Gastrocnemius medialis (tissue), 4 donors: ENCODE measurements at places on chromosomes 12 and 14. TPM values are rescaled to one million over a fixed set of nuclear protein-coding genes. Genes with fewer than 3 reads are reported as not detected.

DNA sequence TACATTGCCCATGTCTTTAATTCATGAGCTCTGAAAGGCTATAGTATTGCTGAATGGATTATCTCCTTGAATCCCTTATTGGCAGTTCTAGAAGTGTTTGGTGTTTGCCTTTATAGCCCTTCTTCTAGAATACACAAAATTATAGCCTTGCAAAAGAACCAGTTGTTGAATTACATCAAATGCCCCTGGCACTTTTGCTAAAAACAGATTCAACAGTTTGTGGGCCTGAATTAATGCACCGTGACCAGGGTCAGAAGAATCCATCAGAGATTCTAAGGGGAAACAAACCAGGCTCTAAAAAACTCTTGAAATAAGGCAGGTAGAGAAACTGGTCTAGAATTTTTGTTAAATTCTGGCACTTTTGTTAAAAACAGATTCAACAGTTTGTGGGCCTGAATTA lies 197.8 kb downstream of the SOX5 start:
- DNase-seq = no peak

DNA sequence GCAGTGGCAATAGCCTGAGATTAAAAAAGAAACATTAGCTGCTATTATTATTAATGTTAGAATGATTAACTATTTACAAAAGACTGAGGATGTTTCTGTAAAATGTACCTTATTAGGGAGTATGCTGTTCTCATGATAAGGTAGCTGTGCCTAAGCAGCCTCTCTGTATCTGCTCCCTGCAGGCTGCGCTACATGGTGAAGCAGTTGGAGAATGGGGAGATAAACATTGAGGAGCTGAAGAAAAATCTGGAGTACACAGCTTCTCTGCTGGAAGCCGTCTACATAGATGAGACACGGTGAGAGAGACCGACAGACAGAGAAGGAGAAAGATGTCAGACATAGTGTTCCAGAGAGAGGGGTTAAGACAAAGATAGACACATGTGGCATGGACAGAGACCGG lies 17.4 kb downstream of the PDE1B start:
- DNase-seq = no peak

DNA sequence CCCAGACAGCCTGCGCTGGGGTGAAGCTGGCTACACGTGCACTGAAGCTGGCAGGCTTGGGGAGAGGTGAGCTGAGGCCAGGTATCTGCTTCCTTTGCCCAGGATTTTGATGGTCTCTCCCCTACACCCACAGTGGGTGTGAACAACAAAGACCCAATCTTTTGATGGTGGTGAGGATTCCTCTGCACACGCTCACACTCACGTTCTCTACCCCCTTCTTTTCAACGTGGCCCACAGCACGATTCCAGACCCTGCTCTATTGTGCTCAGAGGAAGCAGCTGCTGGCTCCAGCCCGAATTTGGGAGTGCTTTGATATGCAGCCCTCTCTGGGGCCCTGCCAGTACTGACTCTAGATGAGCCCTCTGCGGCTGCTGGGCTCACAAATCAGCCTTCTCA lies 4.9 kb downstream of the CD9 start:
- peak; percentile 49 for DNase-seq

GRCh38 chr12:119630962-119631550 lies 36.9 kb upstream of the PRKAB1 start:
- no peak for DNase-seq

The SOCS2 gene
- 14.9 TPM for total RNA-seq
